ENCODE measurements at places on chromosomes 4 and X.

- DNase-seq: no peak
Observed at GRCh38 chrX:30230395-30230794, at the start of gene MAGEB3. Gene MAGEB3 (plus strand): TSS chrX:30230657. CDS start chrX:30235925, 5,268 bp downstream.

- no peak for DNase-seq
Observed at GRCh38 chr4:153825691-153826090, 36.8 kb upstream of the SFRP2 start.

- DNase-seq: no peak
Observed at GRCh38 chr4:138788267-138788790, 227.3 kb upstream of the NOCT start.

DNA sequence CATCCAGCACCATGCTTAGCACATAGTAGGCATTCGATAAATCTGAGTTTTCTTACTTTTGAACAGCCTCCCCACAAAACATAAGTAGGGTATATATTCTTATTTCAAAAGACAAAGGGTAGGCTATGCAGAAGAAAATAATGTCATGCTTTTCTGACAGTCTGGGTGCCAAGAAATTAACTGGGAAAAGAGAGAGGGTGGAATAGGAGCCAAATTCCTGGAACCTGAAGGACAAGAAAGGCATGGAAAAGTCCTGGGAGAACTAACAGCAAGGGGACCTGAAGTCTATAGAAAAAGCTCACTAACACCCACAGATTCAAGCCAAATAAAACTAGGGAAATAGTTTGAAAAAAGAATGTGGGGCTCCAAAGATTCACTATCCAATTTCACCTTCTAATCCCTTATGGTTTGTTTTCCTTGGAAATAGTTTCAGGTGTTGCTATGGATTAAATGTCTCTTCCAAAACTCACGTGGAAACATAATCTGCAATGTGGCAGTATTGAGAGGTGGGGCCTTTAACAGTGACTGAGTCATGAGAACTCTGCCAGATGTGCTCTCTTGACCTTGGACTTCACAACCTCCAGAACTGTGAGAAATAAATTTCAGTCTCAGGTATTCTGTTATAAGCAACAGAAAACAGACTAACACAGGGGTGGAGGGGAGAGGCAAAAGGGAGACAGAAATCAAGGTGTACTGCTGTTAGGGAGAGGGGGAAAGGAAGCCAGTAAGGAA lies 173.3 kb upstream of the ARHGEF9 start:
- no peak for DNase-seq

- DNase-seq: no peak
Observed at GRCh38 chrX:53281321-53281822, at the start of gene IQSEC2. Gene IQSEC2 (minus strand): TSS chrX:53281584.

GRCh38 chrX:39758791-39759525 lies 338.8 kb downstream of the BCOR start:
- DNase-seq: no peak

DNA sequence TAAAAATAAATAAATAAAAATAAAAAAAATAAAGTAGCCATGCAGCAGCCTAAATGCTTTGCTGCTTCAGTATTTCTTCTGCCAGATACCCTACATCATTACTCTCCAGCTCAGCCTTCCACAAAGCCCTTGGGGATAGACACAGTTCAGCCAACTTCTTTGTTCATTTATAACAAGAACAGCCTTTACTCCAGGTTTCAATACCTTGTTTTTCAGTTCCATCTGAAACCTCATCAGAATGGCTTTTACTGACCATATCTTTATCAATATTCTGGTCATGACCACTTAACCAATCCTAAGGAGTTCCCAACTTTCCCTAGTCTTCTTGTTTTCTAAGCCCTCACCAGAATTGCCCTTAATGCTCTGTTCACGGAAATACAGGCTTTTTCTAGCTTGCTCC lies 128.3 kb upstream of the MED14 start:
- no peak for DNase-seq

DNA sequence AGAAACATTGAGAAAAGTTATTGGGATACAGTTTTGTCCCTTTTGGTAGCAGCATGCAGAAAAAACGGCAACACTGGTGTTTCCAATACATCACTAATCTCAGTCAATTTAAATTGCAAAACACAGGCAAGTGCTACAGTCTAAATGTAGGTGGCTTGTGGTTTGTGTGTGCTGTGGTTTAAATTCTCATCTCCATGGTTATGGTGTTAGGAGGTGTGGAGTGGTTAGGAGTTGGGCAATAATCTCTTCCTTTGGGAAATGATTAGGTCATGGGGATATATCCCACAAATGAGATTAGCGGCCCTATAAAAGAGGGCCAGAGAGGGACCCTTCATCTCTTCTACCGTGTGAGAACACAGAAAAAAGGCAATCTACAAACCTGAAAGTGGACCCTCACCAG lies 1344.3 kb downstream of the ADGRL3 start:
- DNase-seq: no peak

DNA sequence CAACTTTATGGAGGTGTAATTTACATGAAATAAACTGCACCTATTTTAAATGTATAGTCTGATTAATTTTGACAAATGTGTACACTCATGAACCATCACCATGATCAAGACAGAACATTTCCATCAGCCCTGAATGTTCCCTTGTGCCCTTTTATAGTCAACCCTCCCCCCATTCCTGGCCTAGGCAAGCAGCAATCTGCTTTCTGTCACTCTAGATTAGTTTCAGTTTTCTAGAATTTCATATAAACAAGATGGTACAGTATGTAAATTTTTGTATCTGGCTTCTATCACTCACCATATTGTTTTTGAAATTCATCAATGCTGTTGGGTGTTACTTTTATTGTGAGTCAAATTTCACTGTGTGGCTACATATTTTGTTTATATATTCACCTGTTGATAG lies 234.2 kb upstream of the RPS6KA3 start:
- no peak for DNase-seq

- DNase-seq: no peak
Observed at GRCh38 chrX:3094261-3094660, 53.0 kb downstream of the ARSF start.

- no peak for DNase-seq
Observed at GRCh38 chrX:16966752-16967448, 20.4 kb downstream of the REPS2 start.

GRCh38 chr4:125266901-125267604 lies 47.7 kb upstream of the FAT4 start:
- no peak for DNase-seq

GRCh38 chr4:1573830-1574459 lies 110.2 kb downstream of the FAM53A start:
- no peak for DNase-seq

Measured in stimulated activated CD4-positive, alpha-beta T cell treated with anti-CD3 and anti-CD28 coated beads, Interleukin-15, amount 100 ng/mL, for 48 hours (primary cell).